IMR-90 (cell line): ENCODE measurements at places on chromosomes 1 and 21. TPM values are rescaled to one million over a fixed set of nuclear protein-coding genes. Genes with fewer than 3 reads are reported as not detected.

The SNX7 gene
- 17.3 and 22.5 TPM in 2 replicates for polyA plus RNA-seq

- DNase-seq = no peak
These were observed 525.2 kb upstream of the PBX1 start for GRCh38 chr1:164033782-164034181.

DNA sequence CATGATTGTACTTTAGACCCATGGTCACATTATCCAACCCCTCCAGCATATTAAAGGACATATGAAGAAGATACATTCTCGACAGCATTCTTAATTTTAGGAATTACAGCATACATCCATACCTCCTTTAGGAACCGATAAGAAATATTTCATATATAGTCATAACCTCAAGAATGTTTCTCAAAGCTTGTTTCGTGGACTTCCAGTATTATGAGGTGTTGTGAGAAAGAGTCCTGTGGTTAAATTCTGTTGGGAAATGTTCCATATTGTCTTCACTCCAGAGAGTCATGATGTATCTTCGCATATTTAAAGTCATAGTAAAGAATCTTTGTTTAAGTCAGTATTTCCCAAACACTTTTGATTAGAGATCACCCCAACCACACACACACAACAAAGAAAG lies 321.0 kb upstream of the SNX7 start:
- peak; percentile 80 for DNase-seq

DNA sequence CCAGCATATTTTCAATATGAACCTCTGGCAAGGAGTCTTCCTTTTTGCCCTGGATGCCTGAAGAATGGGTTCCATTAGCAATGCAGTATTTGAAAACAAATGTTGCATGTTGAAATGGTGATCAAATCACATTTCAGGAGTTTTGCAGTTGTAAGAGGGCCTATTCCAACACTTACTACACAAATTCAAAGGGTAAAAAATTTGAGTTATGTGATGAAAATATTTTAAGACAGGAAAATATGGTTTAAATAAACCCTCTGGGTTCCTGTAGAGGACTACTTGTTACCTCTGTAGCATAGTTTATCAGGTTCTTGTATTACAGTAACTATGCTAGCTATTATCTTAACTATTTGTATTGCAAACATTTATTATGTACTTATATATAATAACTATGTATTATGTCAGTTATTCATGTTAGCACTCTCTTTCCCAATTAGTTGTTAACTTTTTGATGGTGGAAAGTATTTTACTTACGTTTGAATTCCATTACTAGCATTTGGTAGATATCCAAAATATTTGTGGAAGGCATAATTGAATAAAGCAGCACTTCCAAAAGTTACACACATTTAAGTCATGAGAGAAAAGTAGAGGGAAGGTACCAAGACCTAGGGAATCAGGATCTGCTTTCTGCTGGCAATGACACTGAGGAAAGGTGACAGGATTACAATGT lies 312.9 kb downstream of the GRIK1 start:
- DNase-seq = no peak

The KANK4 gene
- not detected in 2 replicates for polyA plus RNA-seq

The ADCY10 gene
- 0.03 and 0.19 TPM in 2 replicates for polyA plus RNA-seq

GRCh38 chr1:160724465-160725242 lies 13.0 kb upstream of the CD48 start:
- no peak for DNase-seq

The NPR1 gene
- 0.02 and 0.03 TPM in 2 replicates for polyA plus RNA-seq

DNA sequence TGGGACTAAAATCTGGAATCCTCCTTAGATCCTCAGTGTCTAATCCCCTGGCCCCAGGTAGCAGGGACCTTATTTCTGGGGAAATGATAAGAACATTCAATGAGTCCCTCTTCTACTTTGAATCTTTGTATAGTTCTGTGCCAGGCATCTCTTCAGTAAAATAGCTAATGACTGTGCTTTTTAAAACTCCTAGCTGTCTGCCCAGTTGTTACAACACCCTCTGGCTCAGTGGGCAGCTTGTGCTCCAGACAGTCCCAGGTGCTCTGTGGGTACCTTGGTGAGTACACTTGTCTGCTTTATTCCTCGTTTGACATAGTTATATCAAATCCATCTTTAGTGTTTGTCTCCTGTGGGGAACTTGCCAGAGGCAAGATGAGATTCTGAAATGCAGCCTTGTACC lies 18.0 kb downstream of the TGFB2 start:
- DNase-seq = no peak

The B4GALT2 gene
- polyA plus RNA-seq = 52.3 and 74.7 TPM in 2 replicates

DNA sequence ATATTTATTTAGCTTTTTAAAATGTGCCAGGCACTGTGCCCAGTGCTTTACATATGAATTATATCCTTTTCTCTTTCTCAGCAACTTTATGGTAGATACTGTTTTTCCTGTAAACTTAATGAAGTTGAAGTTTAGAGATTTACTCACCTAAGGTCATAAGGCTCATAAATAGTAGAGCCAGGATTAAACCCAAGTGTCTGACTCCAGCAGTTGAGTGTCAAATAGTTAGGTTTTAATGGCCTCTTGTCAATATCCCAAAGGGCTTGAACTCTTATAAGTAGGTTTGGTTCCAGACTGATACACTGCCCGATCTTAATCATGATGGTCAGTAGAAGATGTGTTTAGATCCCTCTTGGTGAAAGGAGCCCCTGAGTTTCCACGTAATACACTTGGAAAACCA lies 37.8 kb downstream of the RABGAP1L start:
- no peak for DNase-seq

GRCh38 chr1:63772876-63773275 lies 941 bp upstream of the ROR1 start:
- DNase-seq = no peak

- no peak for DNase-seq
These were observed 46.0 kb upstream of the LRRN2 start for GRCh38 chr1:204731509-204731908.

DNA sequence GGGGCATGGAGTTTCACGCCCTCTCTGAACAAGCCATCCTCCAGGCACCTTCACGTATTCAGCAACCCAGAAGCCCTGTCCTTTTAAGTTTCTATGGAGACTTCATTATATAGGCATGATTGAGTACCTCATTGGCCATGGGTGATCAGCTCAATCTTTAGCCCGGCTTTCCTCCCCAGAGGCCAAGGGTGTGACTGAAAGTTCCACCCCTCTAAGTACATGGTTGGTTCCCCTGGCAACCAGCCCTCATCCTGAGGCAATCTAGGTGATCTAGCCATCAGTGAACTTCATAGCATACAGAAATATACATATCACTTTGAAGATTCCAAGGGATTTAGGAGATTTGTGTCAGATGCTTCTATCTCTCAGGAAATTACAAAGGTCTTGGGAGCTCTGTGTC lies 21.3 kb upstream of the DHX9 start:
- DNase-seq = no peak

DNA sequence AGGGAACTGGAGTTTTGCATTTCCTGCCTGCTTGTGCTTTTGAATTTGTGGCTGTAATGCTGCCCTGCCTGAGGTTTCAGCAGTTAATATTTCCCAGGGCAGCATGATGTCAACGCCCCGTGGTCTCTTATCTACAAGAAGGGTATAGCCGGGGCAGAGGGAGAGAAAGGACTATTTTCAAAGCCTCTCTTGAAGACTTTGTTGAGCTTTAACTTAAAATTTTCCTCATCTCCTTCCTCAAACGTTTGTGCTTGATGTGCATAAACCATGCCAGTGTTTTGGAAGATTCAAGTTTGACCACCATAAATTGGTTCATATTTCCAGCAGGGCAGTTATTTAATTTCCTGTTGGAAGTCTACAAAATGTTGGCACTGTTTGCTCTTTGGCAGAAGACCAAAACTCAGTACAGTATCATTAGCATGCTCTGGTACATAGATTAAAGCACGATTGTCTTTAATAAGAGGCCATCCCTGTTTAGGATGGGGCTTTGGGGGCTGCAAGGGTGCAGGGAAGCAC lies 43.4 kb downstream of the ROR1 start:
- peak; percentile 33 for DNase-seq

GRCh38 chr1:160726498-160727315 lies 12.3 kb upstream of the SLAMF7 start:
- DNase-seq = peak; percentile 55

GRCh38 chr1:6646499-6647148 lies 22.0 kb downstream of the THAP3 start:
- peak; percentile 54 for DNase-seq

GRCh38 chr1:168603501-168604110 lies 27.2 kb downstream of the XCL1 start:
- DNase-seq = peak; percentile 45

DNA sequence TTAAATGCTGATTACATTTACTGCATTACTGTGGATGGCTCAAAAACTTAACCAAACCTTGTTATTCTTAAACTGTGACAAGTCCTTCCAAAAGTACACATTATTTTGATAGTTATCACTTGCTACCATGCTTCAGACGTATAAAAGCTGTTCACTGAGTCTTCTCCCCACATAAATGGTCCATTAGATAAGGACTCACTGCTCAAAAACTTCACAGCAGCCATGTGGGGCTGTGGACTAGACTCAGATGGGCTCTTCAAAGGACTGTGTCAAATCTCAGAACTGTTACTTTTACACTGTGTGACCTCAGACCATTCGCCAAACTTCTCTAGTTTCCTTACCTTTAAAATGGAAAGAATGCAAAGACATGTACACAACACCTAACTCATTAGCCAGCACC lies 11.6 kb downstream of the SCAF4 start:
- no peak for DNase-seq

The WNT2B gene
- polyA plus RNA-seq = 0.50 TPM in 2 replicates

The EPS8L3 gene
- not detected in 2 replicates for polyA plus RNA-seq

- DNase-seq = no peak
These were observed 245.7 kb upstream of the PTBP2 start for GRCh38 chr1:96475903-96476302.

DNA sequence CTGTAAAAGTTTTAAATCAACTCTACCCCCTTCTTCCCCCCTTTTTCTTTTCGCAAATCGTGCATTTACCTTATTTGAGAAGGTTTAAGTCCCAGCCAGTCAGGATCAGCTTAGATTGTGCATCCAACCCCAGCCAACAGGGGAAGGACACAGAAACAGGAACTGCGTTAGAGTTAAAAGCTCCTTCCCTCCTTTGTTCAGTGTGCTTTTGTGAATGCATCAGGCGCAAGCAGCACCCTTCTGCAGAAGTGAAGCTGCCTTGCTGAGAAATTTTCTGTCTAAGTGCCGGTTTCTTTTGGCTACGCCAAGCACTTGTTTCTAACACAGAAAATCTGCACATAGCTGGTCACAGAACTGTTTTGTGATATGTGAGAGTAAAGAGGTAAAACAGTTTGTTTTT lies 56.2 kb upstream of the PRRC2C start:
- DNase-seq = no peak

The SLC30A2 gene
- polyA plus RNA-seq = not detected in 2 replicates

GRCh38 chr1:87572891-87573290 lies 244.2 kb downstream of the LMO4 start:
- DNase-seq = no peak

The BTG3 gene
- 33.9 and 38.1 TPM in 2 replicates for polyA plus RNA-seq

DNA sequence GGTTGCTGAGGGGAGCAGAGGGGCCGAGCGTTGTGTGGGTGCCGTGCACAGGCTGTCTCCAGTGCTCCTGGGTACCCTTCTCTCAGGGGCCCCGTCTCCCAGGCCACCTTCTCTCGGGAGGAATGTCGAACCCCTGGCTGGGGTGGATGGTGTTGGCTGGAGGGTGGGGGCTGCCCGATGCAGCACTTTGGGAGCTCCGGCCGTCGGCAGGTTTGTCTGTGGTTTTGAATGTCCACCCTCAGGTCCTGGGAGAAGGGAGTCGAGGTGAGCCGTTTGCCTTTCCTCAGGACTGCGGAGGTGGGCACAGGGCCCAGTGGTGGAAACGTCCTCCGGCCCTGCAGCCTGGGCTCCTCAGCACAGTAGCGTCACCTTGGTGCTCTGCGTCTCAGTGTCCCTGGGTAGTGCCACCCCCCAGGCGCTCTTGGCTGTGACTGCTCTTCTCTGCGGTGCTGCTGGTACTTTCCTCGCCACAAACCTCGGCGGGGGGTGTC lies 14.5 kb downstream of the SLX9 start:
- no peak for DNase-seq

The GCSAML gene
- polyA plus RNA-seq = not detected in 2 replicates

GRCh38 chr1:30058970-30059369 lies 664.4 kb downstream of the MATN1 start:
- DNase-seq = peak; percentile 90

DNA sequence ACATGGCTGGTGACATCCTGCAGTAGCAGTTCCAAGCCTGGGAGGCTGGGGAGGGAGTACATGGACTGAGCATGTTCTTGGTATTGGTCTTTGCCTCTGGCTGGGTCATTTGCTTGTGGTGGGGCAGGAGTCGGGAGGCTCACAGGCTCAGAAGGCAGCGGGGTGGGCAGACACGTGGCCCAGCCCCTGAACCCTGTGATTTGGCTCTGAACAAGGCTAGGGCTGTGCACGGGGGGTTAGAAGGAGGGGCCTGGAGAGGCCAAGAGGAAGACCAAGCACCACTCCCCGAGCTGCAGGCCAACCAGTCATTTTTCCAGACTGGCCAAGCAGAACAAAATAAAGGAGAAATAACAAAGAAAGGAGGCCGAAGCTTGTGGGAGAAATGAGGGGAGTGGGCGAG lies 9.7 kb upstream of the PRELP start:
- DNase-seq = no peak

DNA sequence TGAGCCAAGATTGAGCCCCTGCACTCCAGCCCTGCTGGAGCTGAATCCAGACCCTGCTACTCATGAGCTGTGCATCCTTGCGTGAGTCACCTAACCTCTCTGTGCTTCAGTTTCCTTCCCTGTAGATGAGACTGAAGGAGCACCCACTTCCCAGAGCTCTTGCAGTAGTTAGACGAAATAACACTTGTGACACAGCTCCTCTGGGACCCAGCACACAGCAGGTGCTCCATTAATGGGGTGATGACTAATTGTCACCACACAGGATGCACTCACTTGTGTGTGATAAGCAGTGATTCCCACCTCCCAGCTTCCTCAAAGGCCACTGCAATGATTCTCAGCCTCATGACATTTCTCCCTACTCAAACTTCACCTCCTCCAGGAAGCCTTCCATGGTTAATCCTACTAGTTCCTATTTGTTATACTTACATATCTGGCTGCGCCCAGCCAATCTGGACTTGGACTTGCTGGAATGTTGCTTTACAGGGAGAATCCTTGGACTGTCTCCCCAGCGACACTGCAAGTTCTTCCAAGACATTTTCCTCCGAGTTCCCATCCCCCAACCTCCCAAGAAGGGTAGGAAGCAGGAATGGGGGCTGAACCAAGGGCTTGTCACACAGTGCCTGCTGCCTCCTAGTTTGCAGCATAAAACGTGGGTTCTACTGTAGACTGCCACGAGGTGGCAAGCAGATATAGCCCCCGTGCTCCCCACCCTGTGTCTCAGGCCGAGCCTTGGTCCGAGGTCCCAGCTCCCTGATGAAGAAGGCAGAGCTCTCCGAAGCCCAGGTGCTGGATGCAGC lies 17.2 kb downstream of the DRAXIN start:
- no peak for DNase-seq

The LYPD8 gene
- polyA plus RNA-seq = not detected in 2 replicates
